ENCODE measurements at places on chromosomes 7 and 10. TPM values are rescaled to one million over a fixed set of nuclear protein-coding genes. Genes with fewer than 3 reads are reported as not detected.

The SPDYE6 gene
- not detected for total RNA-seq

The ASB4 gene
- not detected for total RNA-seq

The CADPS2 gene
- not detected for total RNA-seq

The EIF5AL1 gene
- total RNA-seq = 0.94 TPM

The PLAC9 gene
- total RNA-seq = not detected

The ACBD7 gene
- 1.5 TPM for total RNA-seq

The C10orf67 gene
- 0.20 TPM for total RNA-seq

The NFE2L3 gene
- total RNA-seq = 10.0 TPM

The H2BK1 gene
- total RNA-seq = 1.6 TPM

The IFIT1B gene
- not detected for total RNA-seq

The NEBL gene
- total RNA-seq = not detected

The CALY gene
- 3.6 TPM for total RNA-seq

The PLPP4 gene
- not detected for total RNA-seq

The HMX3 gene
- total RNA-seq = not detected

The WNT8B gene
- 0.91 TPM for total RNA-seq

The ATOH7 gene
- not detected for total RNA-seq

The NANOS1 gene
- total RNA-seq = 0.55 TPM

The PAPOLB gene
- total RNA-seq = not detected

The MBL2 gene
- not detected for total RNA-seq

The P4HA1 gene
- total RNA-seq = 47.3 TPM

The PRLHR gene
- not detected for total RNA-seq

The HOGA1 gene
- total RNA-seq = not detected

The COL1A2 gene
- 0.23 TPM for total RNA-seq

The MINDY3 gene
- 23.3 TPM for total RNA-seq

The MUC12 gene
- total RNA-seq = not detected

The ABCC2 gene
- total RNA-seq = 2.4 TPM

The HTR7 gene
- not detected for total RNA-seq

The CARD11 gene
- 151 TPM for total RNA-seq

The SEC61G gene
- total RNA-seq = 96.0 TPM

The TWIST1 gene
- total RNA-seq = not detected

The CACNB2 gene
- total RNA-seq = not detected

The IGF2BP3 gene
- total RNA-seq = 0.37 TPM

The WDFY4 gene
- 2.4 TPM for total RNA-seq

The ENTPD7 gene
- total RNA-seq = 3.3 TPM

The WIPF3 gene
- not detected for total RNA-seq

The COL17A1 gene
- not detected for total RNA-seq

The EN2 gene
- not detected for total RNA-seq

The CPA4 gene
- total RNA-seq = not detected

The MRLN gene
- total RNA-seq = not detected

The ATP5F1C gene
- 273 TPM for total RNA-seq

The LIMK1 gene
- total RNA-seq = 33.3 TPM

The CAMK2B gene
- not detected for total RNA-seq

The PLEKHS1 gene
- total RNA-seq = not detected

The MYL10 gene
- total RNA-seq = not detected

The PNLIP gene
- not detected for total RNA-seq

The SLC18A3 gene
- total RNA-seq = not detected

The RADIL gene
- total RNA-seq = 0.17 TPM

The GIMAP5 gene
- total RNA-seq = 123 TPM

The ADCYAP1R1 gene
- total RNA-seq = not detected

The OR2A7 gene
- 2.2 TPM for total RNA-seq

The HMX2 gene
- total RNA-seq = not detected

The GIMAP4 gene
- 285 TPM for total RNA-seq

The TET1 gene
- total RNA-seq = 3.8 TPM

The CALML3 gene
- not detected for total RNA-seq

The SFTPA2 gene
- total RNA-seq = not detected

The KLF14 gene
- not detected for total RNA-seq

Data from activated naive CD8-positive, alpha-beta T cell treated with anti-CD3 and anti-CD28 coated beads, Interleukin-2, amount 10 ng/mL, durations not matched to agents 7 days and 5 days (primary cell).